ENCODE measurements at places on chromosomes 2 and 18.

DNA sequence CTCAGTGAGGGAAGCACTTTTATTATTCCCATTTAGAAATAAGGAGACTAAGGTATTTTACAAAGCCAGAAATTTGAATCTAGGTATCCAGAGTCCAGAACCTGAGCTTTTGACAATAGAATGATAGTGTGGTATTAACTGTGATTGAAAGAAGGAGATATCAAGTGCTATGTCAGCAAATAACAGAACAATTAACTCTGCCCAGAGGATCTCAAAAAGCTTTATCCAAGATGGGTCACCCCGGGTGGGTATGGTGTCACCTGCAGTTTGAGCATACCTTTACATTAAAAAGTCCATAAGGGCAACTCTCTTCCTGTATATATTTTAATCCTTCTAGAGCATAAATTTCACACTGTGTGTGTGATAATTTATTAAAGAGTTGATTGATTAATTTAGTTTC lies 105.4 kb downstream of the LRP1B start:
- DNase-seq: no peak

DNA sequence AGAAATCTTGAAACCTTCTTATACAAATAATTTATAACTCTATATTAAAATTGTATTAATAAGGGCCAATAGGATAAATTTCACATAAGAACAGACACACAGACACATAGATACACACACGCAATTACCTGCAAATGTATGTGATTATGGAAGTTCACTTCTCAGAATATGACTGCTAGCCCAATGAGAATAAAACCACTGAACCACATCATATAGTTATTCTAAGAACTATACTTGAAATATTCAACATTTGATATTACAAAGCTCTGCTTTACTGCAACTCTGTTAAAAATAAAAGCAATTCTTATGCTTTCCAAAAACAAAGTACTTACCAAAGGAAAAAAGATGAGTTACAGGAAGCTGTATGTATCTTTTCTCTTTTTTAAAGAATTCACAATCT lies 51.1 kb downstream of the PGAP1 start:
- no peak for DNase-seq

DNA sequence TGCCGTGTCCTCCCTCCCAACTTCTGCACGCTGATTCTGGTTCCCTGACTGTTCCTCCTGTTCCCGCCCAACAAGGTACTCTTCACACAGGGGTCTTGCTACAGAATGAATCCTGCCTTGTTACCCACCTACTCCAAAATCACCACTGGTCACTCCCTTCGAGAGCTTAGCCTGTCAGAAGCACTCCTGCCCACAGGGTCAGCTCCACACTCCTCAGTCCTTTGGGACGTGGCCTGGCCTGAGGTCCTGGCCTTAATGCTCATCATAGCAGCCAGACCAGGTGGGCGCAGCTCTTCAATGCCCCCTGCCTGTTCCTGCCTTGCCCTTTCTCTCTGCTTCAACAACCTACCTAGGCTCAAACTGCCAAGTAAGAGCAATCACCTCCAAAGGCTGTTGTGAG lies 27.8 kb upstream of the ID2 start:
- DNase-seq: no peak

DNA sequence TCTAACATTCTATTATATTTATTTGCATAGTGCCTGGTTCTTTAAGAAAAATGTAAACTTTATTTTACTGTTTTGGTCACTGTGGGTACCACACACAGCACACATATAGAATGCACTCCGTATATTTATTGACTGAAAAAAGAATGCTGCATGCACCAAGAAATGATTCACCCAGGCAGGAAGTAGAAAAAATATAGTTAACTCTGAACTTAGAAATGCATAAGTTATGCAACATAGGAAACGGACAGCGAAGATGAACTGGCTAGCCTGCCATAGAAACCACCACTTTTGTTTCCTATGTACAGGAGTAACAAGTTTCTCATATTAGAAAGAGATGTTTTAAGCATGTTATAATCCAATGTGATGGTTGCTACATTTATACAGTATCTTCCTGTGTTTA lies 635.8 kb downstream of the DSC3 start:
- no peak for DNase-seq

DNA sequence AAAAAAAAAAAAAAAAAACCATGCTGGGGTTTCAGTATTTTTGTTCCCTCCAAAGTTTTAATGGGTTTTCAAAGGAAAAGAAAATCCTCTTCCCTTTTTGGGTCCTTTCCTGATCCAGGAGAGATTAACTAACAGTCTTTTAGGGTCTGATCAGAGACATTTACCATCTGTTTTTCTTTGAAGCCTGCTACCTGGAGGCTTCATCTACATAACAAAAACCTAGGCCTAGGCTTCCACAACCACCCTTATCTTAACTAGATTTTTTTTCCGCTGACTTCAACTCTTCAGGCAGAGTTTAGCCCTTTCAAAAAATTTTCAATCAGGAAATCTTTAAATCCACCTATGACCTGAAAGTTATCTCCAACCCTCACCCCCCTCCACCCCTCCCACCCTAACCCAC lies 154.7 kb downstream of the MBD2 start:
- DNase-seq: no peak

- DNase-seq: no peak
Observed at GRCh38 chr2:180231015-180231414, 223.9 kb upstream of the CWC22 start.

DNA sequence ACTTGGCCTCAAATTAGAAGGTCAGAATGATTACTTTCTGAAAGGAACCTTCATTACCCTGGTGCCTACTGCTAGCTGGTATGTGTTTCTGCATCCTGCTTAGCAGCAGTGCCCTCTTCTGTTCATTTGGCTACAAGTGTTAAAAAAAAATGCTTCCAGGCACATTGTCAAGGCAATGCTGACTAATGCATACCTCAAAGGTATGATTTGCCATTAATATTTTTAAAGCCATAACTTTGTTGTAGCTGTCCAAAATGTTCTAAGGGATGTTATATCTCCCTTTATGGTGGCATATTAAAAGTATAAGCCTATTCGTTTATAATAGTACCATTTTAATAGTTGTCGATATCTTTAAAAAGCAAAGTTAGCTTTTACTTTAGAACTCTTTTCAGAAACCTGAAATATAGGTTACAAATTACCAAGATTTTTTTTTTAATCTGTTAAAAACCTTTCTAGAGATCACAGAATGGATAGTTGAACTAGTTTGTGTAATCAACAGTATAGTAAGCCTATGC lies 52.0 kb upstream of the FAM171B start:
- DNase-seq: no peak

- no peak for DNase-seq
Observed at GRCh38 chr18:21230436-21230835, 11.6 kb upstream of the GREB1L start.

- no peak for DNase-seq
Observed at GRCh38 chr18:70405052-70405451, 116.2 kb downstream of the SOCS6 start.

DNA sequence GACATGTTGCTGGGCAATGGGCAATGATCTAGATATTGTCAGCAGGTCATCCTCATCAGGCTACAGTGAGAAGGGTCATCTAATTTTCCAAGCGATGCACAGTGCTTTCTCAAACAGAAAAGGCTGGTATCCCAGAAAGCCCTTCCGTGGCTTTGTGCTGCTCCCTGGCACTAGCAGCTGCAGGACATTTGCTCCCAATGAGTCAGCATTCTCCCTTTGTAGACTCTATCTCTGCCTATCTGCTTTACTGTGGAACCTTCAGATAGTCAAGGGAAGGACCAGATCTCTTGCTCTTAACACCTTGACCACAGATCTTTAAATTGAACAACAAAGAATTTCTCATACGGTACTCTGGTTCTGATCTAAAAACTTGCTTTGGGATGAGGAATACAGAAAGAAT lies 101.4 kb downstream of the CDH2 start:
- DNase-seq: no peak

GRCh38 chr2:177545981-177546585 lies 153.5 kb downstream of the AGPS start:
- no peak for DNase-seq

DNA sequence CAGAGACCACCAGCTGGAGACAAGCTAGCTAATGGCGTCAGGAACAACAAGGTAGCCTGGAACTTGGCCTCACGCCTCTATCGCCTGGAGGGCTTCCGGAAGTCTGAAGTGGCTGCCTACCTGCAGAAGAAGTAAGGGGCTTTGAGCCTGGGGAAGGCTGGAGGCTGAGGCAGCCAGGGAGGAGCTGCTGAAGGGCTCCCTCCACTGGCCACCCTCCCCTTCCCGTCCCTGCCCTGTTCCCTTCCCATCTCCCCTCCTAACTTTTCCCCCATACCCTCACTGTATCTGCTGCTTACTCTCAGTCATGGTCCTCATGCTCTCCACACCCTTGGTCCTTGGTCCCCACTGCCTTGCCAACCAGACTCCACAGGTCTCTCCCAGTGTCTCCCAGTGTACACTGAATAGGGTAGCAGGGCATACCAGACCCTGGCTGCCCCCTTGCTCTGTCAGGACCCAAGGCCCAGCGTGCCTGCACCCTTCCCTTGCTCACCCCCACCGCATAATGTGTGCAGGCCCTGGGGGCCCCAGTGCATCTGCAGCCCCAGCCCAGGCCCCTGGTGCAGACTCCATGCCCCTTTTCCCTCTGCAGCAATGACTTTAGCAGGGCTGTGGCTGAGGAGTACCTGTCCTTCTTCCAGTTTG lies 18.8 kb downstream of the PSD4 start:
- no peak for DNase-seq

DNA sequence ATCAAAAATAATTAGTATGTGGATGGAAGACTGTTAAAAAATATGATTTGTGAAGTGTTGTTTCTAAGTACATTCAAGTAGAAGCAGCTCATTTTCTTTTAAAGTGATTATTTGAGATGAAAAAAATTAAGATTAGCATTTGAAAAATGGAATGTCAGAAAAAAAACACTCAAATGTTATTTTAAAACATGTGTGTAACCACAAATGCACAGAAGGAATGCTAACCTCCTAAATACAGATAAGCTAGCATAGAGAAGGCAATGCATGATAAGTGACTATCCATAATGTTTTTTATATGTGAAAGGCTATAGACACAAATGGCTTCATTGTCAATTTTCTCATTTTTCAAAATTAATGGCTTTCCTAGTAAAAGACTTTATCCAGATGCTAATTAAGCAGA lies 198.9 kb downstream of the NYAP2 start:
- no peak for DNase-seq

- DNase-seq: no peak
Observed at GRCh38 chr2:160838147-160838546, 322.1 kb upstream of the TANK start.

DNA sequence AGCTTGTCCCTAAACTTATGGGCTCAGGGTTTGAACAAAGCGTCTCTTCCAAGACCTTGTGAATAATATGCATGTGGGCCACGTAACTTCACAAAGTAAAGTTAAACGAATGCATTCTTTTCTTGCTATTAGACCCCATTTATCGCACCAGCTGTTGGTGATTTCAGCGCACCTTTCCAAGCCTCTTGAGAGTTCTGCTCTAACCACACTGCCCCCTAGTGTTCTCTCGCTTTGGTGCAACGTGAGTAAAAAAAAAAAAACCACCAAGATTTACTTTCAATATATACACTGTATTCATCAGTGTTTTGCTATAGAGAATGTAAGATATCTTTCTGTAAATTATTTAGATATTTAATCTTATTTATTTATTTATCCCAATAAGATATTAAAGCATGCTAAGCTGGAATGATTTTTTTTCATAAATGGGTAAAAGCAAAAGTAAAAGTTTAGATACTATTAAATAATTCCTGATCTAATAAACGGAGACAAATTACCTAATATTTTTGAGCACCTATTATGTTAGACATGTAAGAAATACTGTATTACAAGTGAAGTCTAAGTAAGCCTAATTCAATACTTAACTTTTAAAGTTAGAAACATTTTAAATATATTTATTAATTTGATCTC lies 459.5 kb downstream of the DLGAP1 start:
- no peak for DNase-seq

DNA sequence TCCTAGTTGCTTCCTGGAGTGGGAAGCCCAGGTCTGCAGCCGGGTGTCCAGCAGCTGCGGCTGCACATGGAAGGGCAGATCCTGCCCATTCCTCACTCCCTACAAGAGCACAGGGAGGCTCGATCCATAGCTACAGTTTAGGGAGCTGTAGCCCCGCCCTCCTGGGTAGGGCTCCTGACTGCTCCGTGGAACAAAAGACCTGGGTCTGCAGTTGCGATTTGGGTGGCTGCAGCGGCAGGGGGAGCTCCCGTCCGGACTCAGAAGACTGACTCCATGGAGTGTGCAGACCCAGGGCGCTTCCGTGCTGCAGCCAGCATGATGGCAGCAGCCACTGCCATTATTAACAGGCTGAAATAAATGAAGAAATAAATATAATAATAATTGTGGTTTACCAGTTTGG lies 157.3 kb downstream of the CTNNA2 start:
- no peak for DNase-seq

- DNase-seq: no peak
Observed at GRCh38 chr2:23563151-23563550, 178.2 kb downstream of the KLHL29 start.

GRCh38 chr2:64000630-64001381 lies 18.4 kb downstream of the VPS54 start:
- DNase-seq: no peak

GRCh38 chr2:182283512-182283911 lies 143.3 kb downstream of the PDE1A start:
- no peak for DNase-seq

- no peak for DNase-seq
Observed at GRCh38 chr2:207206011-207206410, 40.3 kb upstream of the KLF7 start.

DNA sequence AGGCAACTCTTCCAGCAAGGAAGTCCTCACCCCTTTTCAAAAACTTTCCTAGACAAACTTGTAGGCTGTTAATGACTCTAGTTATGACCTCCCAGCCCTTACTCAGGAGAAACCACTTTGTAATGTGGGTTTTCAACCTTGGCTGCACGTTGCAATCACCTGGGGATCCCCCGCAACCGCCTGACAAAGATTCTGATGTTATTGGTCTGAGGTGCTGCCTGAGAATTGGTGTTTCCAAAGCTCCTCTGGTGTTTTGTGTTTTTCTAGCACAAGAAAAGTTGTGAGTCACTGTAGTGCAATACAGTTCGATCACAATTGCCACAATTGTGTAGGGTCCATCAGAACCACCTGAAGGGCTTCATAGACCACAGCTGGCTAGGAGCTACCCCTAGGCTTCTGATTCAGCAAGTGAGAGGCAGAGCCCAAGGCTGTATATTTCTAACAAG lies 121.6 kb downstream of the SP100 start:
- DNase-seq: no peak

- DNase-seq: no peak
Observed at GRCh38 chr2:65326276-65326675, 98.6 kb downstream of the ACTR2 start.

Data from NCI-H187 treated with DMSO at 0.1 percent for 48 hours (cell line).